ENCODE measurements at places on chromosomes 3 and 15.

DNA sequence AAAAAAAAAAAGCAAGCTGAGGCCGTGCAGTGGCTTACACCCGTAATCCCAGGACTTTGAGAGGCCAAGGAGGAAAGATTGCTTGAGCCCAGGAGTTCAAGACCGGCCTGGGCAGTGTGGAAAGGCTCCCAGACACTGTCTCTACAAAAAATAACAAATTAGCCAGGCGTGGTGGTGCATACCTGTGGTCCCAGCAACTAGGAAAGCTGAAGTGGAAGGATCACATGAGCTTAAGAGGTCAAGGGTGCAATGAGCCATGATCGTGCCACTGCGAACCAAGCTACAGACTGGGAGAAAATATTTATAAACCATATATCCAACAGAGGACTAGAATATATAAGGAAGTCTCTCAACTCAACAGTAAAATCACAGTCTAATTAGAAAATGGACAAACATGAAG, 10.0 kb downstream of the KLHDC8B start:
- no peak for DNase-seq

DNA sequence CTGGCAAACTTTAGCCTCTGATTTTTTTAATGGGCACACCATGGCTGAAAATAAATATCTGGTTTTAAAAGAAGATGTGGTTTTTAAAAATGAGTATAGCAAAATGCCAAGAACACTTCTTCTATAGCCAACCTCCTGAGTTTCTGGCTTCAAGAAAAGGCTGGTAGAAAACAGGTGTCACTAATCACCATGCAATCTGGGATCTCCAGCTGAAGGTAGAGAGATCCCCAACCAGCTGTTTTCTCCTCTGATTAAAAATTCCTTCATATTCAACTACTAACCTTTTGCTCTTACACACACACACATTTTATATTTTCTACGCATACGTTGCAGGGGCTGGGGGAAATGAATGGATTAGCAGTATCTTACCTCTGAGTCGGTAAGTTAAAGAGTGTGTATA, 279.6 kb upstream of the ROBO2 start:
- no peak for DNase-seq

DNA sequence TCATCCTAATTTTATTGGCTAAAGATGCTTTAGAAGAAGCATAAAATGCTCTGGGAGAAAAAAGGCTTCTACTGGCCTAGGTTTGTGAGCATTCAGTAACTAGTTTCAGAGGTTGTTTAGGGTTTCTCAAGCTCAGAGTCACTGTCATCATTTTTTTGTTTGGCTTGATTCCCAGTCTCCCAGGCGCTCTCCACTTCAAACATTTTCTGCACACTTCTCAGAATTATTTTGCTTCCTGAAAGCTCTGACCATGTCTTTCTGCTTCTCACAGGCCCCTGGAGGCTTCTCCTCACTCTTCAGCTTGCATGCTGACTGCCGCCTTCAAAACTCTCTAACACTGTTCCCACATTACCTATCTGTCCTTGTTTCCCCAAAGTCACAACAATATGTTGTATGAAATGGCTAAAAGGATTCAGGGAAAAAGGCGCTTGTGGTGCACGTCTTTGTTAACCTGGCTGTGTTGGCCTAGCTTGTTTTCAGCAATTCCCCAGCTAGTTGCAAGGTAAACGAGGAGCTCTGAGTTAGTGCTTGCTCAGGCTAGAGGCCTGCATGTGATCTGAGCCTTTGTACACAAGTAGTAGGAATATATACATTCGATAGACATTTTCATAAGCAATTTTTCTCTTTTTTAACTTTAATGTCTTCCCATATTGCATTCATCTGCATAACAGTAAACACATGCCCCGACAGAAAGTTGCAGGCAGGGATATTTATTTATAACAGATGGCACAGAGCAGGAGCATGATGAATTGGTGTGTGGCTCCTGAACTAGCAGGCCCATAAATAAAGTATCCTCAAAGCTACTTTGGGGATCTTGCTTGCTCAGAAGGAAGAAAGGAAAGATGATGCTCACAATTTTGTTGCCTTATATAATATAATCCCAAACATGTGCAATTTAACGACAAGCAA, 129.2 kb upstream of the DPH6 start:
- DNase-seq, result no peak

DNA sequence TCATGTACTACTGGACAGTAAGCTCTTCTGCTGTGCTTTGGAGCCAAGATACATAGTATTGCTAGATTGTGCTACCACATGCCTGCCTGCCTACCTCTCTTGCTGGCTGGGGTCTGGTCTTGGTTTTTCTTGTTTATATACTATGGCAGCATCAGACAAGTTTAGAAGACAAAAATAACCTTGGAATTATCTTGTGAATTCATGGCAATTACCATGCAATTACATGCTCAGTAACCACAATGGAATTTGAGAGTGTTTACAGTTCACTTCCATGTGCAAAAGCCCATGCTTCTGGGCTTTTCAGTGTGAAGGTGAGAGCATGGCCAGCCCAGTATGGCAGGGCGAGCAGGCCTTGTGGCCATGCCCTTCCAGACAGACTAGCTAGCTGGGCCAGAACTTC, 48.0 kb upstream of the C15orf61 start:
- DNase-seq, result no peak

GRCh38 chr3:138412821-138413551, 21.4 kb upstream of the ESYT3 start:
- DNase-seq, result no peak

GRCh38 chr15:99616773-99617342, 51.1 kb downstream of the MEF2A start:
- no peak for DNase-seq

DNA sequence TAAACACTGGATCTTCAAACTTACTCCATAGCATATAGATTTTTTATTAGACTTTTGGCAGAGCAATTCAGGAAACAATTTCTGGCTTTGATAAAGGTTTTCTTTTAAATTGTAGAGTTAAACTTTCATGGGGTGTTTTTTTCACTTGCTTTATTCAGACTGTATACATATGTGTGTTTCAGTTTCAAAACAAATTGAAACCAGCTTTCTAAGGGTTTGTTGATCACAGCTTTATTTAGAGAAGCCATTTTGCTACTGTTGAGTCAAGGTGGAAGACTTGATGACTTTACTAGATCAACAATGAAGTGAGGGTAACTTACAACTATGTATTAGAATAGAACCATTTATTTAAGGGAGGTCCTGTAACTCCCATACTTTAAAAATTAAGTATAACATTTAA, 6.2 kb downstream of the UBE2E1 start:
- DNase-seq, result no peak

GRCh38 chr15:79091204-79091867, 756 bp upstream of the RASGRF1 start:
- no peak for DNase-seq

DNA sequence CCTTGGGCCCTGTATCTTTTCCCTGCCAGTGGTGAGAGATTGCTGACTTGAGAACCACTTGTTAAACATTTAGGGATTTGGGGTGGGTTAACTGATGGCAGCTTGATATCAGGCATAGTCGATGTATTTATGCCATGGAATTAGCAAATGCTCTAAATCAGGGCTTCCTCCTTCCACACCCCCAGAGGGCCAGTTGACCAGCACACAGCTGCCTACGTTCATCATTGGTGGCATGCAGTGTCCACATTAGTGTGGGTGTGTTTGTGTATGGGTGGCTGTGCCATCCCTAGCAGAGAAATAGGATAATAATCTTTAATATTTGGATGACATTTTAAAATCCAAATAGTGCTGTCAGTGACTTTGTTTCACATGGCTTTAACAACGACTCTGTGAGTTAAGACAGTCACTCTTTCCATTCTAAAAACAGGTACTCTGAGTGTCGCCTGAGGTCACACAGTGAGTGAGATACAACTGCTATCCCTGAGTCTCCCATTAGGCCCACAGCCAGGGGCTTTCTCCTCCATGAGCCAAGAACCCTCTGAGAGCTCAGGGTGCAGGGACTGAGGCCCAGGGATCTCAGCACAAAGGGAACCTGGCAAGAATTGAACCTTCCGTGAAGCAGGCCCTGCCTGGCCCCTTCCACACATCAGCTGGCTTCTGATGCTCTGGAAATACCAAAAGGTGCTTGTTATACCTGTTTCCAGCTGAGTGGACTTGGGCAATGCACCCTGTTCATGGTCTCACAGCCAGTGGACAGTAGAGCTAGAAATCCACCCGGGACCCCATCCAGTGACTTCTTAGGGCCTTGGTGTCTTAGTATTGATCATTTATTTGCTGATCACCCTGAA, 4.3 kb upstream of the LTF start:
- no peak for DNase-seq

DNA sequence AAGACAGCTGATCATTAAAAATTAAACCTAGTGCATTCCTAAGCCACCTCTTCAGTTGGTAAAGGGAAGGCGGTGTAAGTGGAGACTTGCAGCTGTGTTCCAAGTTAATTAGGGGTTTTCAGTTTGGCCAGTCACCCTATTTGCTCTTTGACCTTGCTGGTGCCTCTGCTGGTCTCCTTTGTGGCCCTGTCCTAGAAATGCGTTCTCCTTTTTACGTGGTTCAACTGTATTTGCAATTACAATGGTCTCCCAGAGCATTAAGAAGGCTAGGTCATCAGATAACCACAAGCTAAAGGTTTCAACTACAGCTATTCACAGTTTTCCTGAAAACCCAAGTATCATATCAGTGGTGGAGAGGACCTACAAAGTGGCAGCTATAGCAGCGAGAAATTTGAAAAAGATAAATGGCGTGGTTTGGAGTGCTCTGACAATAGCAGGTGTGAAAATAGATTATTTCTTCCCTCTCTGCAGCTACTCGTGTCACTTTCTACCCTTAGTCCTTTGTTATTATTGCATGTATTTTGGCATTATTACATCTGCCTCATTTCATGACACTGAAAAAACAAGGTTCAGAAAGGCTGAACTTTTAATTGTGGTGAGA, 203.5 kb upstream of the TBC1D5 start:
- no peak for DNase-seq

Measured in GM12864 (cell line).